ENCODE measurements at places on chromosomes 2 and 18.

- DNase-seq = no peak
Observed at GRCh38 chr2:125853626-125854025, 802.3 kb upstream of the GYPC start.

DNA sequence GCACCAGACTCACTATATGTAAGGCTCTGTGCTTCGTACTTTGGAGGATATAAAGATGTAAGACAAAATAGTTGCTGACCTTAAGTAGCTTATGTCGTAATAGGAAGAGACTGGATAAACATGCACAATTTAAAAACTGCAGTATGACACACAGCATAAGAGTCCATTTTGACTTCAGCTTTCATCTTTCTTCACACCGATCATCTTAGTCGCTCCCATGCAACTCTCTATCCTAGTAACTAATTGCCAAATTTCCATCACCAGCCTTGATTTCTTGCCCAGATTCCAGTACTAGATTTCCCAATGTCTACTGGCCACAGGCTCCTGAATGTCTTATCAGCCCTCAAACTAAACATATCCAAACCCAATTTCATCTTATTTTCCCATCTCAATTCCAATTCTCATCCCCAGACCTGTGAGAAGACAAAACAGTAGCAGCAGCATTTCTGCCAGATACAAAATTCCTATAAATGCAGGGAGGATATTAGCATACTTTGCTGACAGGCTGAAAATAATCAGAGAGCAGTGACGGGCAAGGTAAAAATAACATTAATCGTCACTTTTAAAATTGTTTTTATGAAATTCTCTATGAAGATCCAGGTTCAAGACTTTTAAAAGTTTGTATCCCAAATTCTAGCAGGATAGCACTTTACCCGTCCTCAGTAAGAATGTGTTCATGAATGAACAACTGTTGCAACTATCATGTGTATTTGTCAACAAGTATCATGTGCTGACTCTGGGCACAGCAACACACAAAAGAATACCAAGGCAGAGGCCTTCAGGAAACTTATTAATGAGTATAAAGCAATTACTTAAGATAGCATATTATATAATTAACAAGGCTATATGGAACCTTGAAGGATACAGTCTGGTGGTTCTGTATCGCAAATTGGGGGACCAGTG, 42.2 kb downstream of the KIDINS220 start:
- no peak for DNase-seq

GRCh38 chr2:200352636-200353035, 46.1 kb downstream of the SPATS2L start:
- DNase-seq = no peak

GRCh38 chr2:12178289-12179080, 432.1 kb downstream of the LPIN1 start:
- no peak for DNase-seq

DNA sequence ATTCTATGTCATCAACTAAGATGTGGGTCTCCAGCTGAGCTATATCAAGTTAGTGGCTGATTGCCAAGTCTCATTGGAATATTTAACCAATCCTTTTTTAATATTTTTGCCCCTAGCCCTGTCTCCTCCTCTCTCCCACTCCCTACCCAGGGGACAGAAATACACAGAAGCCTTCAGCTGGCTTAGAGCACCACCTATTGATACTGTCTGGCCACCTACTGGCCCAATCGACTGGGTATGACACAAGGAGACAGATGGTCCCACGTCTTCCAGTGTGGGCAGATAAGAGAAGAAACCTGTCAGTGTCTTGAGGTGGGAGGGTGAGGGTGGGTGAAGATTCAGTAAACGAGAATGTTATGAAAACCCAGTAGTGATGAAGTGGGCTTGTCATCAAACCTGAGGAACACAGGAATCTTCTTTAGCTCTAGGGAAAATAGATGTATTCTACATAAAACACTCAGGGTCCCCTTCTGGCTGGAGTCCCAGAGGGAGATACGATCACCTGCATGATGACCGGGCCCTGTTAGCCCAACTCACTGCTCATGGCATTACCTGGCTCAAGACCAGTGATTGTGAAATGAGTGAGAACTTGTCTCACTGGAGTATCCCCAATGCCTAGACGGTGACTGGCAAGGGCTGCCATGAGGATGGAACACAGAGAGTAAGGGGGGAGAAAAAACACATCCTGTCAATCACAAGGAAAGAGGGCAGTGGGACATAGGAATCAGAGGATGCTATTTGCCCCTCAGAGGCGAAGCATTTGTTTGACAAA, 26.7 kb downstream of the POLR1A start:
- DNase-seq = peak; percentile 56

DNA sequence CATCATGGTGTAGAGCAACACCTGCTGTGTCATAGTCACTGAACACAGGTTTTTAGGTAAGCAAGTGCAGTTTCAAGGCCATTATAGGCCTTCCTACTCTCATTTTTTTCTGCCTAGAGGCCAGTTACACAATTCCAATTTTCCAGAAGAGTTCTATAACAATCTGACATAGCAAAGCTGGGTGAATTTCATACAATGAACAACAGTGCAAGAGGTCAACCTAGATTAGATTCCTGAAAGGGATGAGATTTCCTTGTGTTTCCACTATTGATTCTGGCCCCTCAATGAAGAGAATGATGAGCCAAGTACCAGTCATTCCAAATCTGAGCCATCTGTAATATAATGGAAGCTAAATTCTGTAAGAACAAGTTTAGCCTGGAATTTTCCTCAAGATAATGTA, 15.3 kb upstream of the CD28 start:
- DNase-seq = no peak

GRCh38 chr2:189608795-189609422, 28.3 kb upstream of the SLC40A1 start:
- DNase-seq = no peak

DNA sequence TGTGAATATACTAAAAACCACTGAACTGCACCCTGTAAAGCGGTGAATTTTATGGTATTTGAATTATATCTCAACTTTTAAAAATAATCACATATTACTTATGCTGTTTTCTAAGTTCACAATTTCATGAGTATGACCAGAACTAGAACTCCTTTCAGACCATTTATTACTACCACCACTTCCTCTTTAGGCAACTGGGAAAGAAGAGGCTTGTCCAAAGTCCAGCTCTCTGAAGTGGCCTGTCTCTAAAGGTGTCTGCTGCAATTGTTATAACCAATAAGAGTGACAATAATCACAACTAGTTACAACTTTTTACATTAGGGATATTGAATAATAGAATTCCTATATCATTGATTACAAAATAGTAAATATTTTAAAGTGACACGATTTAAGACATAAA, 267.9 kb upstream of the PIK3C3 start:
- no peak for DNase-seq

DNA sequence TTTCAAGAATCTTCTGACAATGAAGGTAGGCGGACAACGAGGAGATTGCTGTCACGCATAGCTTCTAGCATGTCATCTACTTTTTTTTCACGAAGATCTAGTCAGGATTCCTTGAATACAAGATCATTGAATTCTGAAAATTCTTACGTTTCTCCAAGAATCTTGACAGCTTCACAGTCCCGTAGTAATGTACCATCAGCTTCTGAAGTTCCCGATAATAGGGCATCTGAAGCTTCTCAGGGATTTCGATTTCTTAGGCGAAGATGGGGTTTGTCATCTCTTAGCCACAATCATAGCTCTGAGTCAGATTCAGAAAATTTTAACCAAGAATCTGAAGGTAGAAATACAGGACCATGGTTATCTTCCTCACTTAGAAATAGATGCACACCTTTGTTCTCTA, 35.8 kb downstream of the MARCHF7 start:
- DNase-seq = no peak

GRCh38 chr2:144785253-144785652, 265.3 kb upstream of the ZEB2 start:
- no peak for DNase-seq

DNA sequence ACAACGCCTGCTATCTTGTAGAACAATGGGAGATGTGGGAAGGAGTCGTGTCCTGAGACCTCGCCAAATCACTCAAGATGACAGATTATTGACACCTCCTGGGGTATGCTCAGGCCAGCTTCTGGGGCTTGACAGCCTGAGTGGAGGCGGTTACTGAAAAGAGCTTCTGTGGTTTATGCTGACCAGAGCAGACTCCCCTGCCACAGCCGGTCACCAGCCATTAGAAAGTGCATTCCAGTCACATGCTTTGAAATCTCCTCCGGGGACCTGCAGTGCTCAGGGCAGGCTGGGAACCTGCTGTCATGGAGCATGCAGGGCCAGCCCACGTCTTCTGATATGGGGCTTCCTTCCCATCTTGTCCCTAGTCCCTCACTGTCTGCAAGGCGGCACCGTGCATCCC, 215.9 kb downstream of the SEPTIN10 start:
- no peak for DNase-seq

- DNase-seq = peak; percentile 92
Observed at GRCh38 chr2:74715081-74715791, 61.2 kb downstream of the SEMA4F start.

GRCh38 chr18:48542513-48543181, 3.8 kb downstream of the CTIF start:
- DNase-seq = no peak

DNA sequence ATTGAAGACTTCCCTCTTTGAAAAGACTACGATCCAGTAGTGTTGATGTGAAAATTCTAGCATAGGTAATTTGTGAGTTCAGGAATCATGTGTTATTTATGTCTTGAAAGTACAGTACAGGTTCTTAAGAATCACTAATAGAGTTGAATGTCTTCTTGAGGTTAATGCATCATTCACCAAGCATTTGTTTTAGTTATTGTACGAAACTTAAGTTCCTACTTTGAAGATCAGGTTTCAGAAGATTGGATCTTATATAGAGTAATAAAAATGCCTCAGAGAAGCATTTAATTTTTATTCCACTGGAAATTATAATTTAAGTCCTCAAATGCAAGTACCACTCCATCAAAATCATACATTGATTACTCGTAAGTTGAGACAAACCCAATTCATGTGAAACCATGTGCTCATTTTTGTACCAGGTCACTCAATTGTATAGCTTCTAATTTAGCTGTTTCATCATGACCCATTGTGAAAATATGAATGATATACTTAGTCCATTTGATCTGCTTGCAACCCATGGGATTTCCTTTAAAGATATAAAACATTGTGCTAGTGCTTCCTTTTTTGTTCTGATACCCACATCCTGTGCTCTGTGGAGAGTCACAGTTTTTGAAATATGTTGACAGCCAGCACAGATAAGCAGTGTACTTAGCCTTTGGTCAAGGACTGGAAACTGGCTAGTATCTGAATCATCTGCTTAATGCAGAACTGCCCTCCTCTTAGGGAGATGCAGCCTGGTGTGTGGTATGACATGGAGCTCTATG, 22.5 kb upstream of the RAB27B start:
- DNase-seq = no peak

- DNase-seq = no peak
Observed at GRCh38 chr18:22705328-22705727, 227.8 kb upstream of the RBBP8 start.

GRCh38 chr2:203918264-203918663, 18.3 kb upstream of the ICOS start:
- peak; percentile 16 for DNase-seq

- DNase-seq = peak; percentile 54
Observed at GRCh38 chr18:37483221-37483971, 82.2 kb downstream of the CELF4 start.

DNA sequence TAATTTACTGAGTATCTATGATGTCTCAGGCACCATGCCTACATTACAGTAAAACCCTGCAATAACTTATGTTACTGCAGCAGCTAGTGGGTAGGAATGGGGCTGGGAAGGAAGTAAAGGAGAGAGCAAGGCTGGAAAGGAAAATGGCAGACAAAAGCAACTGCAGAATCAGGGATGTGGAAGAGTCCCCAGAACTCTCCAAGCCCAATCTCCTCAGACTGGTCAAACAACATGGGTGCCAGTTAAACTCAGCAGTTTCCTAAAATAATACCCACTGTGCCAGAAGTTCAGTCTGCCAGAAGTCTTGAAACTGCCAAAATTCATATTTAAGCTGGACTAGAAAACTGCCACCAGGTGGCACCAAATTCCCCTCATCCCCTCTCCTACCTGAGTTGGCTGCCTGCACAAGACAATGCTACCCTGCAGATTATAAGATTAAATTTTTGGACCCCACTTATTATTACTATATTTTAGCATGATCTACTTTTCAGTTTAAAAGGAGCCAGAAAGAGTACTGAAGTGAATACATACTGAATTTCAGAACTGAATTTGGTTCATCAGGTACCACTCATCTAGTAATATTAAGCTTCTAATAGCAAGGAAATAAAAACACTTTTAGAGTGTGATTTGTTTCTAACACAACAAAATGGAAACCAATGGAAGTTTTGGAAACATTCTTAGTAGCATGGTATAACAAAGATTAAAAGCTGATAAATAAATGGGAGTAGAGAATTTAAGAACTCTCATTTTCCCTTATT, 86.8 kb upstream of the DNER start:
- peak; percentile 57 for DNase-seq

- no peak for DNase-seq
Observed at GRCh38 chr2:217409949-217410680, 550.3 kb upstream of the TNP1 start.

DNA sequence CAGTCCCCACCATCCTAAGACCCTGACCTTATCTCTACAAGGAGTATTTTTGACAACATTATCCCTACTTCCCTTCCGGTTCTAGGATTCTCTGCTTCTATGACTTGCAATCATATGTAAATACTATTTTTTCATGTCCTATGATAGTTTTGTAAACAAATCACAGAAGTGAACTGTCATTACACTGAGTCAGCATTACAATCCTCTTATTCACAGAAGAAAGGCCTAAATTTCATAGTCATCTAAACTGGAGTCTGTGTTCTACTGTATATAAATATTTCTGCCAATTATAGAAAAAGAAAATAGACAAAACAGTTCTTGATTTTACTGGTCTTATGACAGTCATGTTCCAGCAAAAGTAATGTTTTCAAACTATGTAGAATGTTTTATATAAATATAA, 265.1 kb downstream of the NCKAP5 start:
- no peak for DNase-seq

DNA sequence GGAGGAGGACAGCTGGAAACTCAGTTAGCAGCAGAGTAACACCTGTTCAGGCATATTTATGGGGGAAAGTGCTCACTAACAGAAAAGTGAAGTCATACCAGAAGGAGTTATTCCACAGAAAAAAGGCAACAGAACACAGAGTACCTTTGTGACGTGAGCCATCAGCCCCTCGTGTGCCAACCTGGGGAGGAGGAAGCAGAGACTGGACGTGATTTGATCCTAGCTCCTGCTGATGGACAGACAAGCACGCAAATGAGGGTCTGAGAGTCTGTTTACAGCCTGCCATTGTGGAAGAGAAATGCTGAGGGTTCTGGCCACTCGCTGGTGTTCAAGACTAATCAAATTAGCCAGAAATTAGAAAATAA, 120.7 kb downstream of the ZNF521 start:
- DNase-seq = no peak

DNA sequence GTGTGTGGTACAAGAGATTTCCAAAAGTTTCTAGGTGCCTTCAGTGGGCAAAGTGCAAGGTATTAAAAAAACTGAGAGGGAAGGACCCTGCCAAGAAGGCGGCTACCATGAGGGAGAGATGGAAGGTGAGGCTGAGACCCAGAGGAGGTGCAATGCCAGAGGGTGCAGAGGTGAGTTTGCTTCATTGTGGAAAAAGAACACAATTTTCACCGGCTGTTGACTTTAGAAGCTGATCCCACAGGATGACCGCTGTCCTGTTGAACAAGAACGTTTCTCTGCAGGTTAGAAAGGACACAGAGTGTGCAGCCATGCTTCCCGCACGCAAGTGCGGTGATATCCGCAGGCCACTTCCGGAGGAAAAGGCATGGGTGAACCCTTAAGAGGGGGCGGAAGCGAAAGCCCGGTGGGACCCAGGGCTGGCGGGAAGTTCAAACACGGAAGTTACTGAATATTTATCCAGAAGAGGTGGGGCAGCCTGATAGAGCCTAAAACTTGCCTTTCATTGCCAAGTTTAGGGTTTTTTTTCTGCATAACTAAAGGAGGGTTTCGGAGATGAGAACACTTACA, 16.6 kb downstream of the SP110 start:
- no peak for DNase-seq
